Pons (tissue), 1 donor: ENCODE measurements at places on chromosomes 3 and 15.

DNA sequence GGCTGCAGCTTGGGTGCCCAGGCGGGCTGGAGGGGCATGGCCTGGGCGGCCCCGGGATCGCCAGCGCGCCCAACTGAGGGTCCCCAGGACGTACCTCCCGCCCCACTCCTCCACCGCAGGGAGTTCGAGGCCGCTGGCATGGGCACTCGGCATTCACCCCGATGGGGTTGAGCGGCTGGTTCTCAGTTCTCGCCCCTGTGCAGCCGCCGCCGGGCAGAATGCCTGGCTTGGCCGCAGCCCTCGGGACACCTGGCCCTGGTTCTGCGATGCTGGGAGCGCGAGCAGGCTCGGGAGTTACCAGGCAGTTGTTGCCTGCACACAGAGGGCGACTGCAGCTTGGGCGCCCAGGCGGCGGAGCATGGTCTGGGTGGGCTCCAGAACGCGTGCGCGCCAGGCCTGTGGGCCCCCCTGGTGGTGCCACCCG is 121.4 kb downstream of the LMLN start:
- DNase-seq, result no peak

DNA sequence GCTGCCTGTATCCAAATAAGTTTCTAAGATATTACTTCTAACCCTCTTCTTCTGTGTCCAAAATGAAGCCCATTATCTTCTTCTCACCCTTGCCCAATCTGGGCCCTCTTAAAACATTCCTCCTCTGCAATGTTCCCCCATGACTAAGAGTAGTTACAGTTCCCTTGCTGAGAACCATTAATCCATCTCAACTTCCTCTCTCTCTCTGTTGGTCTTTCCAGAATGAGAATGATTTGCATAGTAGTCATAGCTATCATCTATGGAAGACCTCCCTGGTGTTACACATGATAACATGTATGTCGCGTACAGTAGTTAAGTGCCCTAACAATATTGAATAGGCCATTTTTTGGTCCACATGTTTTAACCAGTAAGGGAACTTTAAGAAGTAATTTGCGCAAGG is 177.9 kb downstream of the ANXA2 start:
- no peak for DNase-seq

DNA sequence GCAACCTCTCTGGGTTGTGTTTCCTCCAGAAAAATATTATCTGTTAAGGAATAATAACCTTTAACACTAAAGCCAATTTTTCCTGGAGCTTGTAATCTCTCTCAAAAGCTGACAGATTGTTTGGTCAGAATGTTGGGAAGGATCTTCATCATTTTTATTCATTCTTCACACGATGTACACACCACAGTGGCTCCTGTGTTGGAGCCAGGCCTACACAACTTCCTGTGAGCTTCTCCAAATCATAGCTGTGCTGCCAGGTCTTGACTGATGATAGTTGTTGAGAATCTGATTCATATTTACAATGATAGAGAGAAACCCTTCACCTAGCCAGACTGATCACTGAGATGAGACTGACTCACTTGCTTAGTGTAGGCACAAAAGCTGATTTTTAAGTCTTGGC is 151.0 kb upstream of the ROBO2 start:
- peak; percentile 13 for DNase-seq

- DNase-seq, result peak; percentile 42
Measured at GRCh38 chr3:33438284-33438668, 1.9 kb downstream of the UBP1 start.

GRCh38 chr3:116390318-116390717 is 55.0 kb downstream of the LSAMP start:
- no peak for DNase-seq

DNA sequence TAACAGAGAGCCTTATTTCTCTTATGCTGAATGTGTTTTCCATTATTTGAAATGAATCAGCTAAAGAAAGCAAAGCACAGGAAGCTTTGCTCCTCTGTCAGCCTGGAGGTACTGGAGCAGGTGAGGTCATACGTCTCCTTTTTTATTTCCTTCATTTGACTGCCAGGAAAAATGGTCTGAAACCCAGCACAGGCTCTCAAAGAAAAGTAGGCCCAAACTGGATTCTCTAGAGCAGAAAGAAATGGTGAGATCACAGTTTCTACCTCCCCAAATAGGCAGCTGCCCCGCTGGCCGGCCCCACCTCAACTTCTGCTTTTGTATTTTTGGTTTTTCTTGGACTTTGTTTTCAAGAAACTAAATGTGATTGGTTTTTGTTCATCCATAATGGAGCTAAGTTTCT is 95.1 kb downstream of the RPL39L start:
- DNase-seq, result peak; percentile 40

- no peak for DNase-seq
Measured at GRCh38 chr3:119562307-119562961, 3.0 kb upstream of the CD80 start.

- no peak for DNase-seq
Measured at GRCh38 chr15:97026781-97027180, 696.3 kb downstream of the NR2F2 start.

DNA sequence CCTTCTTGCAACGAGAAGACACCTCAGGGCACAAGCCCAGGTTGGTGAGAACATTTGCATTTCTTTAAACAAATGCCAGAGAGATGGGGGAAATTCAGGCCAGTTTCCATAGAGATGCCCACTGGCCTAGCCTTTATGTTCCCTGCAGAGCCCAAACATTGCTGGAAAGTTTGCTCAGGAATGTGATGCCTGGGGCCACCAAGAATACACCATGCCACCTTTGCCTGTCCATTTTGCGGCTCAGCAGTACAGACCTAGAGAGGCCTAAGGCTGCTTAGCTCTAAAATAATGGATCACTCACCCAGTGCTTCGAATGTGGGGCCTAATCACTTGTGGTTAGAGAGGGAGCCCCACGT is 210.0 kb downstream of the RPLP1 start:
- no peak for DNase-seq

- DNase-seq, result no peak
Measured at GRCh38 chr3:23720885-23721284, 84.9 kb upstream of the UBE2E1 start.

DNA sequence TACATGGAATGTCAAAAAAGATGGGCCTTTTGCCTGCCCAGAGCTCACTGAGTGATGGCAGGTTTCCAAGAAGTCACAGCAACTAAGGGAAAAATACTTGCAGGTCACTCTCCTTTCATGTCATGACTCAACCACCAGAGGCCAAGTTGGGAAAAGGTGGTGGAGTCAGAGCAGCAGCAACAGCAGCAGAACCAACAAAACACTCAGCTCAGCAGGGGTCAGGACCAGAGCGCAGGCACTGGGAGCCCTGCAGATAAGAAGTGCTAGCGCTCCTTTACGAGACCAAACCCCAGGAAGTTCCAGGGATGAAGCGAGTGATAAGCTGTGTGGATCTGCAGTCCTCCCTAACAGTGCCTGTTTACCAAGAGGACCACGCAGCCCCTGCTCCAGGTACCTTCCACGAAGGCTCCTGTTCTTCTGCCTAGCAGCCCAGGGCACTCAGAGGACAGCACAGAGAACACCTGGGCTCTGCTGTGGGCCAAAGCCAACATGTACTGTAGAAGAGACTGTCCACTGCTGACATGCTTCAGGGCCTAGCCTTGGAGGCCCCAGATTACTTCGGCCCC is 26.0 kb downstream of the POC1A start:
- DNase-seq, result no peak

GRCh38 chr3:152156880-152157279 is 111.8 kb upstream of the MBNL1 start:
- DNase-seq, result no peak

- DNase-seq, result no peak
Measured at GRCh38 chr3:107092121-107092520, 285.1 kb upstream of the CCDC54 start.

DNA sequence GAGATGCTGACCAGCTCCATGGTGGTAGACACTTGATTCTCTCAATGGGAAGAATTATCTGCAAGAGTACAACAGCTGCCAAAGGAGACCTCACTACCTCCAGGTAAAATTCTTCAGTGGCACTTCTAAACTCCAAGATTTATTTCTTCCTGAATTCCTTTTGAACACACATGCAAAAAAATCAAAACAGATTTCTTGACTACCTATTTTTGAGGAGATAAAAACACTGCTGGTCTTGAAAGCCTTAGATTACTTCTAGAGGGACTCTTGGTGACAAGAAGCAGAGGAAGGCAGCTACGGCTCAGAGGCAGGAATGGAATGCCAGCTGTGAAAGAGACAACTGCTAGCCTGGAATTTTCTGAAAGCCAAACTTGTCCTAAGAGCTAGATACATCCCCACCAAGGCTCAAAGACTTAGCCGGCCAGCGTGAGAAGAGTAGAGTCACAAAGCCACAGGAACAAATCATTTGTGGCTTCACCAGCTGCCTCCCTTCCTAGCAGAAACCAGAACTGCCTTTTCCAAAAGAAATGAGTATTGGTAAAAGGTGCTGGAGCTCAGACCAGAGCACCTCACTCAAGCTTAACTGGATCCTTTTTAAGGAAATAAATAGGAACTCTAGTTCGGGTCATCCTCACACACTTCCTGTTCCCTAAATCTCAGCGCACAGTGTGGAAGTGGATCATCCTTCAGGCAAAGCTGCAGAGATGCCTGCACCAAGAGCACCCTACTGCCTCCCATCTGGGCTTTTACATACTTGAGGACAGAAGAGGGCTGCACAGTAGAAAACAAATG is 32.6 kb downstream of the CLK3 start:
- no peak for DNase-seq

DNA sequence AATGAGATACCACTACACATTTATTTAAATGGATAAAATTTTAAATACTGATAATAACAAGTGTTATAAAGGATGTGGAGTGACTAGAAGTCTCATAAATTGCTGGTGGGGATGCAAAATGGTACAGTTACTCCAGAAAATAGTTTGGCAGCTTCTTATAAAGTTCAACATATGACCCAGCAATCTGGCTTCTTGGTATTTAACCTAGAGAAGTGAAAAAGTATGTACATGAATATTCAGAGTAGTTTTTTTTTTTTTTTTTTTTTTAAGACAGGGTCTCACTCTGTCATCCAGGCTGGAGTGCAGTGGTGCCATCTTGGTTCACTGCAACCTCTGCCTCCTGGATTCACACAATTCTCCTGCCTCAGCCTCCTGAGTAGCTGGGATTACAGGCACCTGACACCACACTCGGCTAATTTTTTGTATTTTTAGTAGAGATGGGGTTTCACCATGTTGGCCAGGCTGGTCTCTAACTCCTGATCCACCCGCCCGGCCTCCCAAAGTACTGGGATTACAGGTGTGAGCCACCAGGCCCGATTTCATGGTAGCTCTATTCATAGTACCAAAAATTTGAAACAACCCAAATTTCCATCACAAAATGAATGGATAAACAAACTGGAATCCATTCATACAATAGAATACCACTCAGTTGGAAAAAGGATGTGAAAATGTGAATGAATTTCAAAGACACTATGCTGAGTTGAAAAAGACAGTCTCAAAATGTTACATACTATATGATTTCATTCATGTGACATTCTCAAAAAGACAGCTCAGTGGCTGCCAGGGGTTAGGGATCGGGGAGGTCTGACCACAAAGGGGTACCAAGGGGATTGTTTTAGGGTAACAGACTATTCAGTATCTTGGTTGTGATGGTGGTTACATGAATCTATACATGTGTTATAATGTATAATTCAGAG is 14.4 kb downstream of the RRP9 start:
- no peak for DNase-seq

DNA sequence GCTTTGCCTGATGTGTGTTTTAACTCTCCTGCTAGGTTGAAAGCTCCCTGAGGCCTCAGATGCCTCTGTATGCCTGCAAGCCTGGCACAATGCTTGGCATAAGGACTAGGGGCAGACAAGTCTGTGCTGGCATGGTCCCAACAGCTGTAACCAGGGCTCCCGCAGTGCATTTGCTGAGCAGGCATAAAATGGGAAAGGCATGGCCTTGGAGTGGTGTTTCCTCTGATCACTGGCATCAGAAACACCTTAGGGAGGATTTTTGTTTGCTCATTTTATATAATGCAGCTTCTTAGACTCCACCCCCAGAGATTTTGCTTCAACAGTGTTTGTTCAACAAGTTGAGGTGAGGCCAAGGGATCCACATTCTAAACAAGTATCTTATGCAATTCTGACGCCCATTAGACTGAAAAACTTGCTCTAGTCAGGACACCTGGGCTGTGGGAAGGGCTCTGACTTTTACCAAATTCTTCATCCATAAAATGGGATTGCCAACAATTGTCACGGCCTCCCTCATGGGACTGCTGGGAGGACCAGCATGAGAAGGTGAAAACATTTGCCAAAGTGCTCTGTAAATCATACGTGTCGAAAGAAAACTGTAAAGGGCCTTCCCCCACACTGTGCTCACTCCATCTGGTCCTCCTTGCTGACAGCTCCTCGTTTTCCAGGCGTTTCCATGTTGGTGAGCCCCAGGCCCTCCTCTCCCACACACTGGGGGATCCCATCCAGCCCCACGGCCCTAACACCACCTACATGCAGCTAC is 43.1 kb downstream of the STARD5 start:
- DNase-seq, result no peak

GRCh38 chr3:150238995-150239619 is 169.0 kb upstream of the TSC22D2 start:
- no peak for DNase-seq

DNA sequence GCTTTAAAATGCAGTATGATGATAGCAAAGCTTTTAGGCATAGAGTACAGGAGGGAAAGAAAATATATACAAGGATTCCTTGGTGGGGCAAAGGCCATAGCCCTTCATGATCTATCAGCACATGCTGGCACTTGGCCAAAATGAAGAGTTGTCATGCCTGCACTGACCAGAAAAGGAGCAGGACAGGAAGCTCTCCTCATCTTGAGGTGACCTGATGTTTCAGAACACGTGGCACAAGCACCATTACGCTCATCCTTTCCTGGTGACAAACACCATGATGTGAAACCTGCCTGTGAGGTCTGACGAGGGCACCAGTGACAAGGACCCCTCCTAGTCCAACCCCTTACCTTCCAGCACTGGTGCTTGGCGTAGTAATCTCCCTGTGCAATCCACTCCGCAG is 77.9 kb upstream of the DCLK3 start:
- no peak for DNase-seq

- DNase-seq, result no peak
Measured at GRCh38 chr3:155391104-155391503, 97.6 kb upstream of the STRIT1 start.

DNA sequence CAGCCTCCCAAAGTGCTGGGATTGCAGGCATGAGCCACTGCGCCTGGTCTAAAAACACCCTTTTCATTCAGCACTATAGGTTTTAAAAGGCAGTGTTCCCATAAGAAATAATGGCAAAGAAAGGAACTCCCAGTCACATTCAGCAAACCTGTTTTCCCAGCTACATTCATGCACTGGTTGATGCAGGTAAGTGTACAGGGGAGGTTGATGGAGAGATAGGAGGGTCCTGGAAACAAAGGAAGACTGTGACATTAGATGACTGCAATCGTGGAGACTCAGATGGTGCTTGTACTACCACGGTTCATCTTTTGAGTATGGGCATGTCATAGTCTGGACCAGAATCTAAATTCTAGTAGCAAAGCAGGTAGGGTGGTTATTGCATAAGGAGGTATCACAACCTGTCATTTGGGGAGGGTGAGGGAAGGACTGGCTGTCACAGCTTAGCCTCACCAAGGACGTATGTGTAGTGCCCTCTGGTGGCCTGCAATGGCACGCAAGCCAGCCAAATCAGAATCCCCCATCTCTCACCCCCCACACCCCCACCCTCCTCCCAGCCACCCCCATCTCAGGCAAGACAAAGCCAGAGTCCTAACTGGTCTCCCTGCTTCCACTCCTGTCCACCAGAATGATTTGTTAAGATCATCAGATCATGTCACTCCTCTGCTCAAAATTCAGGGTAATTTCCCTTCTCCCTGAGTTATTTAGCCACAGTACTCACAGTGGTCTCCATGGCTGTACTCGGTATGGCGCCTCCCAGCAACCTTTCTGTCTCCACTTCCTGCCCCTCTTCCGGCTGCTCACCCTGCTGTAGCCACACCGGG is 28.8 kb upstream of the UBL7 start:
- peak; percentile 25 for DNase-seq

- DNase-seq, result peak; percentile 47
Measured at GRCh38 chr3:42600958-42601675, 631 bp downstream of the NKTR start.
